ENCODE measurements at places on chromosomes 4 and X.

GRCh38 chrX:23765868-23766267 is 17.1 kb upstream of the SAT1 start:
- DNase-seq: no peak

GRCh38 chr4:93384887-93385286 is 443.7 kb upstream of the ATOH1 start:
- DNase-seq: no peak

DNA sequence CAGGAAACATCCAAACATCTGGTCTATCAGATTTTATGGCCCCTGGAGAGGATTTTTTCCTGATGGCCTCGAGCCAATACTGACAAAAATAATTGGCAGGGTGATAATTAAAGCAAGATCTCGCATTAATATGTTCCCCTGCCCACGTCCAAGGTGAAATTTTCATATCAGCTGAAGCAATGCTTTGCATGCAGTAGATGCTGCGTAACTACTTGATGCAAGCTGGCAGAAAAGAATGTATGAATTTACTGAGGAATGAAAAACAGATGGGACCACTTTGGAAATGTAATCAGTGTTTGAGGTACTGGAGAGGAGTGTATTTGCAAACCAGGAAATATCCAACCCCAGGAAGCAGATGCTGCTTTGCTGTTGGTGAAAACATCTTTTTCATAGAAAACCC is 36.8 kb upstream of the REST start:
- no peak for DNase-seq

DNA sequence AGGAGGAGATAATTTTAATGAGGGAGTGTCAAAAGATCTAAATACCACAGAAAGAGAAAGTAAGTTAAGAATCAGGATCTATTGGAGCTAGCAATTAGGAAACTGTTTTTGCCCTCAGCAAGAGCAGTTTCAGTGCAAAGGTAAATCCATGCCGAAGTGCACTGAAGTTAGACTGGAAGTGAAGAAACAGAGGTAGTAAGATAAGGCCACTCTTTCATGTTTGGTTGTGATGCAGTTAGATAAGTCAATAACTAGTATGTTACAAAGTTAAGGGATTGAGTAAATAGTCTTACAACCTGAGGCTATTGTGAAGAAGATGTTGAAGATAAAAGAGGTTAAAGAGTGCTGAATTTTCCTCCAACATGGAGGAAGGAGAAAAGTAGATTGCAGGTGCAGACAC is 46.7 kb upstream of the UCP1 start:
- DNase-seq: no peak

GRCh38 chrX:68433981-68434299 is 645 bp upstream of the OPHN1 start:
- no peak for DNase-seq

DNA sequence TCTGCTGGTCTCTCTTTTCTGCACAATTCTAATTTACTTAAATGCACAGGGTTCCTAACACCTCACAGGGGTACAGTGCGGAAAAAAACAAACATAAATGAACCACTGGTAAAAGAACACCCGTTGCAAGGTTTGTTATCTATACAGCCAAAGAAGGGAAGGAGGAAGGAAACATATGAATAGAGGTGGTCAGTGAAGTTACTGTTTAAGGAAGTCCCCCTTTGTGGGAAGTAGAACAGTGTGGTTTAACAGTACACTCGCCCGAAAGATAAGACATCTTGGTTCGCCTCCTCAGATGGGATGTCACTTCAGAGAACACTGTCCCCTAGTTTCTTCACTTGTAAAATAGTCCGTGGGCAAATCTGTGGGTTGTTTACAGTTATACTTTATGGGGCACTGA is 57.5 kb downstream of the TEC start:
- DNase-seq: no peak

GRCh38 chr4:126306152-126306869 is 991.6 kb downstream of the FAT4 start:
- no peak for DNase-seq

GRCh38 chrX:46587753-46588171 is 14.2 kb downstream of the CHST7 start:
- DNase-seq: no peak

DNA sequence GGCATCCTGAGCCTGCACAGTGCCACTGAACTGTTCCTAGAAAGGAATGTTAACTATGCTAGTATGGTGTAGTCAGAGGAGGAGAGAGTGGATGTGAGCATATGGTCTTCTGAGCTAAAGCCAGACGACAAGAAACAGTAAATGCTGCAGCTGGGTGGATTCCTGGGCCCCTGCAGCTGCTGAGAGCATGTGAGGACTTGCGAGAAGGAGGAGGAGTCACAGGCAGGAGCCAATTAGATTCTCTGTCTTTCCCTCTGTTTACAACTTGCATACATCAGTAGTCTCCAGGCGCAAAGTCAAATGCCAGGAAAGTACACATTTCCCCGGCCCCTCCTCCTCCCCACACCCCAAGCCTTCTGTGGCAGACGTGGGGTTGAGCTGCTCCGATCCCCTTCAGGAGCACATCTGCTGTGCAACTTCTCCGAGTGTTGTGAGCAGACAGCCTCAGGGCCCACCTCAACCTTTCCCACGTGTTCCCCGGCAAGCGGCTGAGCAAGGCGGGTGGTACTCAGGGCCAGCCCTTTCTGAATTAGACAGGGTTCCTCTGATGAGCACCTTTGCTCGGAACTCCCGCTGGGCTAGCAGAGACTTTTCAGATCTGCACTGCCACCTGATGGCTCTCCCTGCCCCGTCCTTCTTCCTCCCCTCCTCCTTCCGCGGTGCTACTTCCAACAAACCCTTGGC is 108.7 kb upstream of the ATP6AP2 start:
- peak; percentile 64 for DNase-seq

- DNase-seq: no peak
These were observed 32.4 kb downstream of the ADH7 start for GRCh38 chr4:99402765-99403164.

DNA sequence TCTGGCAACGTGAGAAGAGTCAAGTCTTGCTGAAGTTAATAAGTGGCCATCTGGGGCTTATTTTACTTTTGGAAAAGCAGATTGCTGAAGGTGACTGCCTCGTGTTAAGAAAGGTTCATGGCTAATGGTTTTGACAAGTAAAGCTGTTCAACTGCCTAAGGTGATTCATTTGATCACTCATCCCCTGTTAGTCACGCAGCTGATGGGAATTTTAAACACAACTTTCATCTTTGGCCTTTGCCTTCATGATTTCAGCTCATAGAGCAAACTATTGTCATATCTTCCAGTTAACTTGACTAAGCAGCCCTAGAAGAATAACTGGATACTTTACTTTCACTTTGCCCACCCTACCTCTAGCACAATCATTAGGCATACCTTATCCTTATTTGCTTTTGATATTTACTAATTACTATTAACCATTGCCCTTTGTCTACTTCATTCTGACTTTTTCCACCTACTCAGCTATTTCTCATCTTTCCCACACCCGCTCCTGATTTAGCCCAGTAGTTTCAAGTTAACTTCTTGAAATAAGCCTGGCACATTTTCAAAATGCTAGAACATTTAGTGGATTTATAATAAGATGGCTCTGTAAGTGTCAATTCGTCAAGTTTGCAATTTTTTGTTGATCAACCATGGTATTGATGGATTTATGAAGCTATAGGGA is 170.6 kb upstream of the S100G start:
- no peak for DNase-seq

GRCh38 chrX:151771726-151772125 is 37.2 kb downstream of the CNGA2 start:
- no peak for DNase-seq

GRCh38 chrX:1581132-1581531 is 10.3 kb upstream of the AKAP17A start:
- DNase-seq: peak; percentile 39

GRCh38 chr4:127249767-127250108 is 383.0 kb upstream of the INTU start:
- DNase-seq: no peak

GRCh38 chrX:123854329-123854728 is 5.5 kb upstream of the XIAP start:
- DNase-seq: no peak

GRCh38 chr4:31148990-31149389 is 428.8 kb downstream of the PCDH7 start:
- no peak for DNase-seq

- DNase-seq: no peak
These were observed 801 bp upstream of the ZC4H2 start for GRCh38 chrX:64977051-64977450.

- DNase-seq: no peak
These were observed 12.7 kb downstream of the STEEP1 start for GRCh38 chrX:119552508-119552907.

DNA sequence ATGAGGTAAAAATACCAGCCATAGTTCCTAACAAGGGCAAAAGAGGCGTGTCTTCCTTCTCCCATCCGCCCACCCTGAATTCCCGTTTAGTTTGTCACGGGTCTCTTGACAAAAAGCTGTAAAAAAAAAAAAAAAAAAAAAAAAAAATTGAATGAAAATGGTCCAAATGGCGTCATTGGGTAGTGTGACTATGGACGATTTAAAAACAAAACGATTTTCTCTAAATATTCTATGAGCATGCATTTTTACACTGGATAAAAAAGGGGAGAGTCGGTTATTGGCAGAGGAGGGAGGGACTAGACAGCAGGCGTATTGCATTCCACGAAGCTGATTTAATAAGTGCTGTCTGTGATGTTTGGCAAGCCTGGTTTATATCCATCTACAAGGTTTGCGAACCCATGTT is at the start of gene FAM133A:
FAM133A (plus strand) TSS at position 338 of the 403 bp plus-strand sequence. CDS start 35,214 bp downstream, outside the sequence.
- peak; percentile 8 for DNase-seq

DNA sequence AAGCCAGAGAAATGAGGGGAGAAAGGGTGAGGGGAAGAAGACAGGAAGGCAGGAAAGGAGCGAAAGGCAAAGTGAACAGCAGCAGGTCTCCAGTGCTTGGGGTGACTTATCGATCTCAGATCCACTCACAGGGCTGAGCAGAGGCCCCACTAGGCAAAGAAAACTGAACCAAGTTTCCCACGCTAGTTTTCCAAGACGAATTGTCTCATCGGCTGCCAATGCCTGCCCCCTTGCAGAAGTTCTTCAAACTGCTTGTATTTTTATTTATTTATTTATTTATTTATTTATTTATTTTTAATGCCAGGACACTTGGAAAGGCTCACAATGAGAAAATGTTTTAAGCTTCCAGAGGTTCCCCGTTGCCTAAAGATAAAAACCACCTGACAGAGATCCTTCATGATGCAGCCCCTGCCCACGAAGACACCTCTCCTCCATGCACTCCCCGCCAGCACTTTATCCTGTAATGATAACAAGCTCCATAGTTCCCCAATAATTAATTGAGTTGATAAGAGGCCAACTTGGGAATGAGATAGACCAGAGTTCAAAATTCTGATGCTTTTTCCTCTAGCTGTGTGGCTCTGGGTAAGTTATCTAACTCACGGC is 43.2 kb downstream of the QDPR start:
- peak; percentile 51 for DNase-seq

DNA sequence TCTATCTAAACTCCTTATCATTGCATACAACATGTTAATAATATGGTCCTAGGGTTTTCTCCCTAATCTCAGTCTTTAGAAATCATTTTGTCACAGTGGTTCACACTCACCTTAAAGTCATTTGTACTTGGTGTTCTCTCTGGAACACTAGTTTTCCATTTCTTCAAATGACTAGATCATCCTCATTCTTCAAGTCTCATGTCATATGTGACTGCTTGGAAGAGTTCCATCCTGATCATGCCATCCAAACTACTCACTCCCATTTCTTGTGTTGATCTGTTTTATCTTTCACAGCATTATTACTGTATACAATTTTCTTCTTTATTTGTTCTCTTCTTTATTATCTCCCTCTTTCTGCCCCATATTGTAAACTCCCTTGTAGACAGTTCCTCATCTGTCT is 66.5 kb downstream of the HTR2C start:
- no peak for DNase-seq

DNA sequence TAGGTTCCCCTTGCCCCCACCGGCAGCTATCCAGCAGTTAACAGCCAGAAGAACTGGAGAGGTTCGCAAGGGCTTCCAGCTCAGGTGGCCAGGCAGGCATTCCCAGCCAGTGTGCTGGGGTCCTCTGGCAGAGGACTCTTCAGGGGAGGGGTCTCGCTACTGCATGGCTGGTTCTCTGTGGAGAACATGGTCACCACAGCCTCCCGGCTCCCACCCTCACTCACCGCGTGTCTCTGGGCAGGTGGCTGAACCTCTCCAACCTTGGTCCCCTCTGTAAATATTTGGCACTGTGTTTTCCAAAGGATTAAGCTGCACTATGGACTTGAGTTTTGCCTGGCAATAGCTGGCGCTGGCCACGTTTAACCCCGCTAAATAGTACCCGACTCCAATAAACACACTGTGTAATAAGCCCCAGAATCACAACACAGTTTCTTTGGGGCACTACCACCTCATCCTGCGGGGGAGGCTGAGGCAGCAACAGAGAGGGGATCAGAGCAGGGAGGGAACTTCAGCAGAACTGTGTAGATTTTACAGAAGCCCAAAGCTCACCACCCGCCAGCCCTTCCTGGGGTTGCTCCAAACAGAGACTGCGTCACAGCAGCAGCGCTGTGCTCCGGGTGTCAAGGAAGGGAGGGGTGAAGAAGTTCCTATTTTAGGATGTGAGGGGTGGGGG is 15.2 kb downstream of the BCOR start:
- DNase-seq: no peak

DNA sequence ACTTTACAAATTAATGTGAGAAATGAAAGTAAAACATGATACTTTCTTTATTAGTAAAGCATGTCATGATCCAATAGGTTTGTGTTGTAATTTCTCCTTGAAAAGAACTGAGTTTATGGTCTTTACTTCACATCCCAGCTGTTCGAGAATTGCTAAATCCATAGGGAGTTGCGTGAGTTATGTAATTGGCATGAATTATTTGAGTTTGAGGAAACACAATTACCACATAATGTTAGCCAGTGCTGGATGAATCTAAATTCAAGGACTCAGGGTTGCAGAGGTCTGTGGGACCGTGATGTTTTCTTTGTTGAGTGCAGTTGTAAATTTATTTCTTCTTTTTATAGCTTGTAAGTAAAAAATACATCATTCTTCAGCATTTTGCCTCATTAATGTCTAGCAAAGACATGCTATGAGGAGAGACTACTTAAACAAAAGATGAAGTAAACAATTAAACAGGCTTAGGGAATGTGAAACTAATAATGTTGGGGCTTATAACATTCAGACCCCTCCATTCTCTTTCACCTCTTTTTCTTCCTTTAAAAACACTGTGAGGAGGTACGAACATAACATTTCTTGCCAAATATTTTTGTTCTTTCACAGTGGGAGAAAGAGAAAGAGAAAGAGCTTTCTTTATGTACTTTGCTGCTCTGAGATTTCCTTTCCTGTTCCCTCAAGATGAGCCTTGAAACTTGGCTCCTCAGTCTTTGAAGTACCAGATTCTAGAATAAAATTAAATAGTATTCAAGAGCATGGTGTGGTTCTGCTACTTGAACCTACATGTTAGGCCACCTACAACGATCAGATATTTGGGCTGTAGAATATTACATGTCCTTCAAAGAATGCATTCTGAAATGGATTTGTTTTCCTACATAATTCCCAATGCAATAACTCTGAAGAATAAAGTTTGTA is 159.6 kb upstream of the ANK2 start:
- no peak for DNase-seq
